ENCODE measurements at places on chromosomes 7 and 10. TPM values are rescaled to one million over a fixed set of nuclear protein-coding genes. Genes with fewer than 3 reads are reported as not detected.

DNA sequence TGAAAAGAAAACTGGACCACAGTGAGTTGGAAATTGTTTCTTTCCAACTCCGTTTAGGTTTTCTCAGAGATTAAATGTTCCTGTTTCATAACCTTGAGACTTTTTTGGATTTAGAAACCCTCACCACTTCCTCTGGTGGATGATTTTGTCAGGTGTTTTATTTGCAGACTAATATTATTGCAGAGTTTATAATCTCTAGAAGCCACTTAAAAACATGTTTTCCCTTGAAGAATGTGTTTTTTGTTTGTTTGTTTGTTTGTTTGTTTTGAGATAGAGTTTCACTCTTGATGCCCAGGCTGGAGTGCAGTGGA, 520 bp upstream of the MICU1 start:
- no peaks in the 10 kb centered on the region for H3K36me3 ChIP-seq
- no peak for DNase-seq
- H3K27me3 ChIP-seq = no peaks in the 10 kb centered on the region
- peak overlapping the region; percentile 85 for H3K4me3 ChIP-seq

Gene FEZF1
- not detected for total RNA-seq

Gene ATP5F1C
- total RNA-seq = 272 TPM

DNA sequence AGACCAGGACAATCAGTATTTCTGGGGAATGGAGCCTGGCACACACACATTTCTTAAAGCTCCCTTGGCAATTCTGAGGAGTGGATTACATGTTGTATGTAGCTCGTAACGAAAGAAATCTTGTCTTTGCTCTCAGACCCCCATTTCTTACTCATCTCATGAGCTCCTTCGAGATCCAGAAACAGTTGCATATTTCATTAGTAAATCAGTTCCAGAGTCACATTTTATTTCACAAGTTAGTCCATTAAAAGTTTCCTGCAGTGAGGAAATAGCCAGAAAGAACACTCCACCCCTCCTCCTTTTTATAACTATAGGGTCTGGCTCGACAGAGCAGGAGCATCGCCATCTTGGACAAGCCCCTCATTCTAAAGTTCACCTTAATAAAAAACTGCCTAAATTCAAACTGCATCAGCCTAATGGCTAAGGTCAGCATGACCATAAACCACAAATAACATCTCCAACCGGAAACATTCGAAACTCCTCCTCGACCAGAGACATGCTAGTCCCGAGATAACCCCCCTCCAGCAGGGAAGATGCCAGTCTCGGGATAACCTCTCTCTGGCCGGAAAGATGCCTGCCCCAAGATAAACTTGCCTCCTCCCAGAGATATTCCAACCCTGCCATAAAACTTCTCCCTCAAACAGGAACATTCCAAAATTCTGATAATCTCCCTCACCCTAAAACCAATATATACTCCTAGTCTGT, 7.4 kb downstream of the EGFR start:
- no peak overlapping the region for H3K4me3 ChIP-seq
- DNase-seq = no peak
- H3K4me1 ChIP-seq = no peaks in the 10 kb centered on the region
- no peaks in the 10 kb centered on the region for H3K27me3 ChIP-seq

GRCh38 chr10:1185911-1186682, 129.9 kb downstream of the WDR37 start:
- no peak overlapping the region for H3K27ac ChIP-seq
- no peaks in the 10 kb centered on the region for H3K36me3 ChIP-seq
- no peak for DNase-seq
- no peak overlapping the region for H3K4me3 ChIP-seq

DNA sequence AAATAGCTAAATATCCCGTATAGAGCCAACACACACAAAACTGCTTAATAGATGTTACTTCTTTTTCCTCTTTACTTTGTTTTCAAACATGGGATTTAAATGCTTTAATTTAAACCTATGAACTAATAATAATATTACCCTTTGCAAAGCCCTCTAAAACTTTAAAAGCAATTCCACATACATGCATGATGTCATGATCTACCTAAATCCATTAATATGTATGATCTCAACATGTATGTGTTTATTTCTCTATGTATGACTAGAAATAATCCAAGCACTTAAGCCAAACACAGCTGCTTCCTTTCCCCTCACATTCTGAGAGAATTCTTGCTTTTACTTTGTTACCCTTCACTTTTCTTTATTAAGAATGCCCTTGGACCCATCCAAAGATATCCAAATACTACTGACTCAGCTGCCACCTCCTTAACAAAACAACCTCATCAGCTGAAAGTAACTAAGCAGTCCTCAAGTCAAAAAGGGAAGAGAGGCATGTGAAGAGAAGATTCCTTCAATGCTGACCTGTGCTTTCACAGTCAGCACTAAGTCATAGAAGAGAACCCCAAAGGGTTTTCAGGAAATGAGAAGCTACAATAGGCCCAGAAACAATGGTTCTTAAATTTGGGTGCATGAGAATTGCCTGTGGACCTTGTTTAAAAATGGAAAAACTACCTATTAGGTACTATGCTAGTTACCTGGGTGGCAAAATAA, 266.4 kb upstream of the LRGUK start:
- H3K27me3 ChIP-seq = no peaks in the 10 kb centered on the region
- H3K4me1 ChIP-seq = no peaks in the 10 kb centered on the region
- H3K36me3 ChIP-seq = no peaks in the 10 kb centered on the region

Gene BICC1
- total RNA-seq = not detected

- no peak for DNase-seq
- peaks cover 8% of the 10 kb centered on the region for H3K4me1 ChIP-seq
- no peak overlapping the region for H3K27ac ChIP-seq
- H3K4me3 ChIP-seq = no peak overlapping the region
- no peaks in the 10 kb centered on the region for H3K36me3 ChIP-seq
- H3K27me3 ChIP-seq = no peaks in the 10 kb centered on the region
Observed at GRCh38 chr10:88838766-88839350, 12.8 kb downstream of the ANKRD22 start.

DNA sequence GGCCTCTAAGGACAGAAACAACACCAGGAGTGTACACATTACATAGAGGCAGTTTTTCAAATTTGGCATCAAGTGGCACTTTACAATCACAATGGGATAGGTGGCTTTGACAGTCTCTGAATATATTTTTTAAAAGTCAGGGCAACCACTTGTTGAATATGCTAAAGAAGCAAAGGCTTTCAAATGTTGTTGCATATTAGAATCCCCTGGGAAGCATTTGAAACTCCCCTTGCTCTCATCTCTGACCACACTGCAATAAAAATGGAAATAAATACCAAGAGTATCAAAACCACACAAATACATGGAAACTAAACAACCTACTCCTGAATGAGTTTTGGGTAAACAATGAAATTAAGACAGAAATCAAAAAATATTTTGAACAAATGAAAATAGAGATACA, 106.5 kb upstream of the RAB11FIP2 start:
- DNase-seq = no peak
- no peaks in the 10 kb centered on the region for H3K4me1 ChIP-seq
- no peaks in the 10 kb centered on the region for H3K27me3 ChIP-seq
- no peaks in the 10 kb centered on the region for H3K36me3 ChIP-seq
- no peak overlapping the region for H3K4me3 ChIP-seq

- no peaks in the 10 kb centered on the region for H3K36me3 ChIP-seq
- no peaks in the 10 kb centered on the region for H3K27me3 ChIP-seq
- no peak overlapping the region for H3K27ac ChIP-seq
Observed at GRCh38 chr7:110522761-110523200, 568.1 kb upstream of the LRRN3 start.

DNA sequence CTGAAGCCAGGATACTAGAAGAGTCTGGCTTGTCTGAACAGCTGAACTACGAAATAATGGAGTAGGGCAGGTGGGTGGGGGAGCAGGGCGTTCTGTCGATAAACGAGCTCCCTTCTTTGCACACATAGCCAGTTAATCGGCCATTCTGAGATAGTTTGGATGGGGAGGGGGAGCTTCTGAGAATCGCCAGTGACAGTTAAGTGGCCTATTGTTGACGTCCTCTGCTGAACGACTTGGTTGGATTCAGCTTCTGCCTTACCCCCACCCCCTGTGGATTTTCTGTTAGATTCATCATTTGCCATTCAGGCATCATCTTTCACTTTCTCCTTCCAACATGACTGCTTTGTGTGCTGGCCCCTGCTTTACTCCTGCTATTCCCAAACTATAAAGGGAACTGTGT, 520 bp downstream of the CPA5 start:
- no peaks in the 10 kb centered on the region for H3K4me1 ChIP-seq
- no peak overlapping the region for H3K4me3 ChIP-seq
- no peak for DNase-seq
- H3K27ac ChIP-seq = no peak overlapping the region
- no peaks in the 10 kb centered on the region for H3K36me3 ChIP-seq

DNA sequence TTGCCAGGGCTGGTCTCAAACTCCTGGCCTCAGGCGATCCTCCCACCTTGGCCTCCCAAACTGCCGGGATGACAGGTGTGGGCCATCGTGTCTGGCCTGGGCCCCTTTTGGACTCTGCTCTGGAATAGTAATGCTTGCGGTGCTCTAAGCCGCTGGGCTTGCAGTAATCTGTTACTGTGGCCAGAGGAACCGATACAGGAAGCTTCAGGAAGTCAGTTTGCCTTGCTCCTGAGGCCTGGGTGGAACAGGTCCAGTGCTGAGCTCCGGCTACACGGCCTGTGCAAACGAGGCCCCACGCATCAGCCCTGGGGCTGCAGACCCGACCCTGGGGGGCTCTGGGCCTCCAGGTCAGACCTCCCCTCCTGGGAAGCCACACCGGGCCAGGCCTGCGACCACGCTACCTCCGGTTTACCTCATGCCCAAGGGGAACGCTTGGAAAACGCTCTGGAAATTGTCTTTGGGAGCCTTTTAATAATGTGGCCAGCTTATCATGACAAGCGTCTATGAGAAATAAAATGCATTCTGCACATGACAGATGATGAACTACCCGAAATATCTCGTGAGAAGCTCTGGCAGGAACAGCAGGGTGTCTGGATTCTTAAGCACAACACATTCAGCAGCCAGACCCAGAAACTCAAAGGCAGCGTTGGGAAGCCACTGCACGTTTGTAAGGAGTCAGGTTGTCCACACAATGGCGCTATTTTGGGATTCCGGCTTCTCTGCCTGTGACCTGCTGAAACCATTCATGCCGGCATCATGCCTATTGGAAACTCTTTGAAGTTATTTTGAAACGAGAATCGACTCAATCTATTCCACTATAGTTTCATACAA, 10.1 kb upstream of the ADAP1 start:
- no peak overlapping the region for H3K27ac ChIP-seq
- H3K36me3 ChIP-seq = peaks cover 16% of the 10 kb centered on the region
- no peaks in the 10 kb centered on the region for H3K27me3 ChIP-seq
- no peak for DNase-seq
- no peak overlapping the region for H3K4me3 ChIP-seq

- peaks cover 3% of the 10 kb centered on the region for H3K27me3 ChIP-seq
- H3K4me1 ChIP-seq = peaks cover 4% of the 10 kb centered on the region
- H3K4me3 ChIP-seq = no peak overlapping the region
- no peak overlapping the region for H3K27ac ChIP-seq
Observed at GRCh38 chr7:92595281-92595680, 5.1 kb upstream of the FAM133B start.

Gene CTAGE4
- 1.8 TPM for total RNA-seq

DNA sequence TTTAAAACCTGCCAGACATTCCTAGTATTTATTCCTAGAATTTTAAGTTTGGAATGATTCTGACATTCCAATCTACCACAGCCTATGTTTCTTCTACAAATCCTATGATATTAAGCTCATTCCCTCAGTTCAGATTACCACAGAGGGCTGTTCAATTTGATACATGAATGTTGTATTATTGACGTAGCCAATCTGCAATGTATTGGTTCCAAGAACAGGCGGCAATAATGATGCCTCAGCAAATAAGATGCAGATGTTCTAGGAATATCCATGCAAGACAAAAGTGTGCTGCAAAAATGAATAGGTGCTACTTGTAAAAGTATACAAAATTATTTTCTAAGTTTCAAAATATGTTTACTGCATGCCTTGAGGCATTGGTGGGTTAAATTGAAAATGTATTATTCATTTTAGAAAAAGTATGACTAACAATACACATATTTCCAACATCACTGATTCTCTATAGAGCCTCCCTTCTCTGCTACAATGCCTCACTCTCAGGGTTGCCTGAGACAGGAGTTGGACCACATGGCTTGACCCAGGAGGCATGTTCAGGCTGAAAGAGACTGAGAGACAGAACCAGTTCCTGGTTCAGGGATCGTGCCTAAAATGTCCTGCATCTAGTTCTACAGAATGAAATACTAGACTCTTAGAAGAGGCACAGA, 94.1 kb upstream of the CREB5 start:
- no peaks in the 10 kb centered on the region for H3K36me3 ChIP-seq
- no peak for DNase-seq
- no peaks in the 10 kb centered on the region for H3K4me1 ChIP-seq
- no peak overlapping the region for H3K4me3 ChIP-seq
- no peaks in the 10 kb centered on the region for H3K27me3 ChIP-seq

GRCh38 chr10:70753841-70754621, 31.1 kb downstream of the TBATA start:
- H3K4me3 ChIP-seq = no peak overlapping the region
- H3K36me3 ChIP-seq = no peaks in the 10 kb centered on the region
- H3K4me1 ChIP-seq = peaks cover 4% of the 10 kb centered on the region
- no peak for DNase-seq
- H3K27me3 ChIP-seq = no peaks in the 10 kb centered on the region

Gene FUOM
- total RNA-seq = 34.6 TPM

GRCh38 chr7:44748948-44749731, 493 bp downstream of the ZMIZ2 start:
- H3K4me1 ChIP-seq = peaks cover 40% of the 10 kb centered on the region
- peak overlapping the region; percentile 45 for H3K4me3 ChIP-seq
- no peaks in the 10 kb centered on the region for H3K36me3 ChIP-seq
- H3K27ac ChIP-seq = peak overlapping the region; percentile 43
- H3K27me3 ChIP-seq = no peaks in the 10 kb centered on the region
- DNase-seq = no peak

- H3K4me3 ChIP-seq = no peak overlapping the region
- H3K4me1 ChIP-seq = no peaks in the 10 kb centered on the region
- no peaks in the 10 kb centered on the region for H3K27me3 ChIP-seq
Observed at GRCh38 chr10:52066383-52066782, 247.7 kb upstream of the DKK1 start.

DNA sequence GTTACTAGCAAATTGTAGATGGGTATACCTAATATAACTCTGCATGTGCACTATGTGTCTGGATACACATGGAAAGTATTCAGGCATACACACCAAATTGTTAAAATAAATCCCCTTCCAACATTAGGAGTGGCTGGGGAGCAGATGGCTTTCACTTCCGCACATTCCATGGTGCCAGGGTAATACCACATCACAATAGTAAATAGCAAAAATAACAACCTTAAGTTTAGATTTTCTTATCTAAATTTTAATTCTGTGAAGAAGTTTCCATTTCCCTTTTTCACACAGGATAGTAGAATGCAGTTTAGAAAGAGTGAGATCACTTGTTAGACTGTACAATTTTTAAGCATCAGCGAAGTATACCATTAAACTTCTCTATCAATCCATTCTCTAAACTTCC, 5.8 kb upstream of the ALOX5 start:
- no peak for DNase-seq
- peaks cover 7% of the 10 kb centered on the region for H3K27me3 ChIP-seq
- no peaks in the 10 kb centered on the region for H3K36me3 ChIP-seq
- no peak overlapping the region for H3K27ac ChIP-seq
